Fibroblast of skin of left quadriceps (primary cell): ENCODE measurements at places on chromosomes 3 and 15.

- DNase-seq, result no peak
Measured at GRCh38 chr3:148739720-148740119, 42.0 kb downstream of the AGTR1 start.

GRCh38 chr3:169509359-169509758, 154.2 kb downstream of the MECOM start:
- DNase-seq, result no peak

DNA sequence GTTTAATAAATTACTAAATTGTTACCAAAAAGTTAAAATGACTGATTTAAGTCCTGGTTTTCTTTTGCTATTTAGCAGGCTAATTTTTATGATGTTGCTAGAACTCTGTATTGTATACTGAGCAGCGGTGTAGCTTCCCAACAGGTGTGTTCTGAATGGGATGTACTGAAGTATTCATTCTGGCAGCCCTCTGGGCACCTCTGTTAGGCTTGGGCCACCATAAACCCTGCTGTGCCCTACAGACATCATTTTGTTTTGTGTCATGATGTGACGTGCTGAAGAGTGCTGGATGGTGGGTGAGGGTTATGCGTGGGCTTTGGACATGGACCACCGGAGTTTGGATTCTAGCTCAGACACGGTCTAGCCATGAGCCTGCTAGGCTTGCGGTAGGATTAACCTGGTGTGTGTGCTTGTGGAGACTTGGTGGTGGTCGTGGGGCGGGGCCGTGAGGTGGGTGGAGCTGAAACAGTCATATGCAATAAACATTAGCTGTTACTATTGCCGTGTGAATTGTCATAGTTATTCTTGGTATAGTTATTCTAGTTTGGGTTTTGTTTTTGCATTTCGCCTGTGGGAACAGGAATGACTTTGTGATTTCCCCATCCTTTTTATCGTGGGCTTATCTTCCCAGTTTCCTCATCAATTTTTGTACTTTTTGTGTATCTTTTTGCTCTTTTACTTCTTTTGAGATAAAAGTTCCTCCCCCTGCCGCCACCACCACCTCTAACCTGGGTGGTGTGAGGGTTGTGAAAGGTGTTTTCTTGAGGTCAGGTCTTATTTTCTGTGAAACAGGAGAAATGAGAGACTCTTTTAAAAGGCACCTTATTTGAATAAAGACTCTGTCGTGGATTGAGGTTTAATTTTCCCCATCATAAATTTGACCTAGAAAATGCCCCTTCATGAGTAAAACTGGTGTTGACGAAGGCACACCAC, 93.7 kb downstream of the MCTP2 start:
- DNase-seq, result no peak

DNA sequence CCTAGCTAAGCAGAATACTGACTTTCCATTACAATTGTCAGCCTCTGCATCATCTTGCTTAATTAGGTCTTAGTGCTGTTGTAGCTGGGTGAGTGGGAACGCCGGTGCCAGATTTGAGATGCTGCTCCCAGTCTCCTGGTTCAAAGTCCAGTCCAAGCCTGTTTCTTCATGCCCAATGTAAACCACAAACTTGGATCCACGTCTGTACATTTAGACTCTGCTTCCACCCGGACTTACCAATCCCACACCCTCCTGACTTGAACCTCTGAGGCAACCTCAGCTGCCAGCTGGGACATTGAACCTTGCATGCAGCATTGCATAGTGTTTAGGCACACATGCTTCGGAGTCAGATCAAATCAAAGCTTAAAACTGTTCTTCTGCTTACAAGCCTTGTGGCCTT, 43.0 kb downstream of the BCL2L10 start:
- DNase-seq, result no peak

DNA sequence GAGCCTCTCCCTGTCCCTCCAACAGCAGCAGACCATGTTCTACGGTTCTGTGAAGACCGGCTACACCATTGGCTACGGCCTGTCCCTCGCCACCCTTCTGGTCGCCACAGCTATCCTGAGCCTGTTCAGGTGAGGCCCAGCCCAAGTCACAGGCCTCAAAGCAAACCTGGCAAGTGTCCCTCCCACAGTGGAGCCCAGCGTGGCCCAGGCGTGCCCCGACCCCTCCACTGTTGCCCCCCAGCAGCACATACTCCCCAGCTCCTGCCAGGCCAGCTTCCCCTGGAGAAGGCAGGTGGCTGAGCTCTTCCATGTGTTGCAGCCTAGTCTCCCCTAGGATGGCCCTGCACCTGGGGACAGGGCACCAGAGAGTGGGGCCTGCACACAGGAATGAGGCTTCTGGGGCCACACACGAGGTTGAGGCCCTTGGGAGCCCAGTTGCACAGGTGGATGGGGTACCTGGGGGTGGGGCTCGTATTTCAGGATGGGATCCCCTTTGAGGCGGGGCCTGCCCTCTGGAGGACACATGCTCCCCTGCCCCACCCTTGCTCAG, 25.0 kb downstream of the VIPR1 start:
- DNase-seq, result no peak

- no peak for DNase-seq
Measured at GRCh38 chr3:42493798-42494151, 8.7 kb upstream of the VIPR1 start.

DNA sequence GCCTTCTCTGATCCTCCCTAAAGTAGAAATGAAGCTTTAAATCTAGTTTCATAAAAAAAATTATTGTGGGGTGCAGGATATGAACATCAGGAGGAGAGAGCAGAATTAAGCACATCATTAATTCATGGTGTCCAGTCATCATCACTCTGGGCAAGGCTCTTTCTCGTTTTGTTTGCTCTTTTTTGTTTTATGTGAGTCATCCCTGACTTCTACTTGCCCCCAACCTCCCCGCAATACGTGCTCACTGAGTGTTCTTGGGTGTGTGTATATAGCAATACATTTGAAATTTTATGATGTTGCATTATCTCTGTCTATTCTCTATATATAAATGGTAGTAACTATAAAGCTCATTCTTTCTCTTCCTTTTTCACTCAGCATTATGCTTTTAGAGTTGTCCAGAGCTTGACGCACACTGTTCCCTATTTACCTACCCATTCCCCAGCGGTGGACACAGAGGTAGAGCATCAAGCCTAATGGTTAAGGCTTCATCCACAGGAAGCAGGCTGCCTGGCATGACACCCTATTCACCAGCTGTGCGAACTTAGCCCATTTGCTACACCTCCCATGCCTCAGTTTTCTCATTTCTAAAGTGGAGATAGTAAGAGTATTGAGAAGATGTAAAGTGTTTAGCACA, 72.3 kb downstream of the CD200R1L start:
- no peak for DNase-seq
